NCI-H1930 (cell line): ENCODE measurements at places on chromosomes 1 and 21.

DNA sequence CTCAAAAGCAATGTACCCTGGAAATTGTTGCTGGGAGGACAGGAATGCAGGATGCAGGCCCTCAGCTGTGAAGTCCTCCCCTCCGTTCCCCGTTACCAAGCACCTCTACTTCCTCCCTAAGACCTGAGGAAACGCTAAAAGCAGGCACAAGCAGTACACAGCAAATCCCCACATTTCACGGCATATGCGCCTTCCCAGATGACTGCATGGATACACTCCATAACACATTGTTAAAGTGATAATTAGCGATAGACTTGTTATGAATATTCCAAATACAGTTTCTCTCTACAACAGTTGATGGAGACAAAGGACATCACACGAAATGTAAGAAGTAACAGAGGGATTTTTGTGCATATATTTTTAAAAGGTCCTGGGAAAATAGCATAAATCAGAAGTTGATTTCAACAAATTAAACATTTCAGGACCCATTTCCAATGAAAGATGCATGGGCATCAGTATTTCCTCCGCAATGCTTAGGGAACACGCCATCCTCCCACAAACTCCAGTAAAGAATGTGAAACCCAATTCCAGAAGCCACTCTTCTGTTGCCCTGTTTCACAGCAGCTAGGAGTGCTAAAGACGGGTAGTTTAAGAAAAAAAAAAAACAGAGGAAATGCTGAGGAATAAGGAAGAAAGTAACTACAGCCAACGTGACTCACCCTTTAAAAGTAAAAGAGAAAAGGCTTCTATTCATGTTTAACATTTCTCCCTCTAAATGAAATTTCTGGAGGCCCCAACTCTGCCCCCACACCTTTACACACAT is 75.5 kb downstream of the HIVEP3 start:
- no peak for DNase-seq

DNA sequence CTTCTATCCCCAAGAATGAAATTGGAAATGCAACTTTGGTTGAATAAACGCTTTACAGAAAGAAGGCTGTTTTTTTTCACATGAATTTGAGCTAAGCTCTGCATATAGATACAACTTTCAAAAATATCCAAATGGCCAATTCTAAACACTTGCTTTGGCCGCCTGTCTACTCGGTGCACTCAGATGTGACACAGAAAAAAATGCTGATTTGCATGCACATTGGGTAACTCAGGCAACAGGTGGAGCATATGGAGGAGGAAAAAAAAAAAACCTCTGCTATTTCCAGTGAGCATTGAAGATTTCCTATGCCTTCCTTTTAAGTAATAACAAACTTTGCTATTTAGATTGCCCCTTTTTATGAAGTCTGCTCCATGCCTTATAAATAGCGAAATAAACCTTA is 262.5 kb downstream of the GRIK1 start:
- no peak for DNase-seq

GRCh38 chr1:160397651-160398050 is 2.7 kb upstream of the VANGL2 start:
- no peak for DNase-seq

GRCh38 chr1:52665006-52665941 is 32.3 kb downstream of the SHISAL2A start:
- no peak for DNase-seq

- DNase-seq, result no peak
These were observed 23.3 kb downstream of the CYP2J2 start for GRCh38 chr1:59903141-59903754.

GRCh38 chr1:60402216-60402615 is 328.6 kb upstream of the C1orf87 start:
- DNase-seq, result no peak

DNA sequence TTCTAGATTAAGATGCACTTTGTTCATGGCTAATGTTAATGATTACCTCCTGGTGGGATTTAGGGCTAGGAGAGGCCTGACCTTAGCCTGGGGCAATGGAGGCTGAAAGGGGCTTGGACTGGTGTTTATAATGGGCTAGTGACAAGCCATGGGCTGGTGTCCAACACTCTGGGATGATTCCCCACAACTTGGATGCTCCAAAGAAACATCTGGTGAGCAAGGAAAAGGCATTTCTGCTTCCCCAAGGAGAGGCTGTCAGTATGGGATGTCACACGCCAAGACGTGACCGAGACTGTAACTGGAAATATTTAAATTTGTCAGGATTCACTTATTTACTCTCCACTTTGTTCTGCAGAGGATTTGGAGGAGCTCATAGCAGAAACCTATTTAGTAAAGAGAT is 45.2 kb downstream of the PTPRU start:
- DNase-seq, result no peak

DNA sequence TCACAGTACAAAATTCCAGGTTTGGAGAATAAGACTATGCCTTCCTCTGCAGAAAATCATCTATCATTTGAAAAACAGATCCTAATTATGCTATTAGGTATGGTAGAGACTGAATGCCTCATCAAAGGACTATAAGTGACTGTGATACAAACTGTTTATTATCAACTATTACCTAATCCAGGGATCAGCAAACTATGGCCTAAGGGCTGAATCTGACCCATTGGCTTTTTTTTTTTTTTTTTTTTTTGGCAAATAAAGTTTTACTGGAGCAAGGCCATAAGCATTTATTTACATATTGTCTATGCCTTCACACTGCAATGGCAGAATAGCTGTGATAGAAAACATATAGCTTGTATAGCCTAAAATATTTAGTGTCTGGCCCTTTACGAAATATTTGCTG is 4.7 kb upstream of the ASPM start:
- no peak for DNase-seq

GRCh38 chr21:44371596-44371995 is 18.2 kb downstream of the TRPM2 start:
- DNase-seq, result no peak

DNA sequence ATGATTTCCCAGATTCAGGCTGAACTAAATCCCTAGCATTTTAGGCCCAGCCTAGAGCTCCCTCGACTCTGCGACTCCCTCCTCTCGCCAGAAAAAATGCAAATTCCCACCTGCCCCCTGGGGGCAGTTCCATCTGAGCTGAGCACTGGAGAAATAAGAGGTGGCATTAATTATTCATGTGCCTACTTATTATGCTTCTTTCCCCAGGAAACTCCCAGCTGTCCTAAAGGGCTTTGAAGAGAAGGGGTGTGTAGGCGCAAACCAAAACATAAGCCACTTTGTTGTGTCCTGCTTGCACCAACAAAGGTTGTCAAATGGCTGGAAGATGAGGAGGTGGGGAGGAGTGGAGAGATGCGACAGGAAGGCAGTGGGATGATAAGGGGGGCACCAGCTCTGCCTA is 41.4 kb upstream of the GOLT1A start:
- no peak for DNase-seq

DNA sequence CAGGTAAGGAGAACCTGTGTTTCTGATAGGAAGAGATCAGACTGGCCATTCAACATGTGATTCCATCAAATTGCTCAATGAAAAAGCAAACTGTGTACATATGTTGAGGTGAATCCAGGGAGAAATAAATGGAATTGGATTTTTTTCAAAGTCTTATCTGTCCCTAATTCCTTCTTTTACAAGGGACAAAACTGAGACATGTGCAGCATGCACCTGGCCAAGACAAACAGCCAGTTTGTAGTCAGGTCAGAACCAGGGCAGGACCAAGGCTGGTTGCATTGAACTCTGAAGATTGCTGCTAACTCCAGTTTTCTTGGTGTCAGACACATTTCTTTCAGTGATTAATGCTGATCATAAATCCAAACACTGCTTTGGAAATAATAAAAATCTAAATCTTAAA is 69.6 kb upstream of the CCDC190 start:
- no peak for DNase-seq

GRCh38 chr1:52098139-52098871 is 42.2 kb downstream of the BTF3L4 start:
- DNase-seq, result no peak

GRCh38 chr1:24202987-24203386 is 15.9 kb upstream of the IFNLR1 start:
- no peak for DNase-seq

GRCh38 chr1:177274687-177275211 is 104.0 kb downstream of the BRINP2 start:
- DNase-seq, result no peak

- no peak for DNase-seq
These were observed 6.2 kb downstream of the TMEM35B start for GRCh38 chr1:34978921-34979320.

DNA sequence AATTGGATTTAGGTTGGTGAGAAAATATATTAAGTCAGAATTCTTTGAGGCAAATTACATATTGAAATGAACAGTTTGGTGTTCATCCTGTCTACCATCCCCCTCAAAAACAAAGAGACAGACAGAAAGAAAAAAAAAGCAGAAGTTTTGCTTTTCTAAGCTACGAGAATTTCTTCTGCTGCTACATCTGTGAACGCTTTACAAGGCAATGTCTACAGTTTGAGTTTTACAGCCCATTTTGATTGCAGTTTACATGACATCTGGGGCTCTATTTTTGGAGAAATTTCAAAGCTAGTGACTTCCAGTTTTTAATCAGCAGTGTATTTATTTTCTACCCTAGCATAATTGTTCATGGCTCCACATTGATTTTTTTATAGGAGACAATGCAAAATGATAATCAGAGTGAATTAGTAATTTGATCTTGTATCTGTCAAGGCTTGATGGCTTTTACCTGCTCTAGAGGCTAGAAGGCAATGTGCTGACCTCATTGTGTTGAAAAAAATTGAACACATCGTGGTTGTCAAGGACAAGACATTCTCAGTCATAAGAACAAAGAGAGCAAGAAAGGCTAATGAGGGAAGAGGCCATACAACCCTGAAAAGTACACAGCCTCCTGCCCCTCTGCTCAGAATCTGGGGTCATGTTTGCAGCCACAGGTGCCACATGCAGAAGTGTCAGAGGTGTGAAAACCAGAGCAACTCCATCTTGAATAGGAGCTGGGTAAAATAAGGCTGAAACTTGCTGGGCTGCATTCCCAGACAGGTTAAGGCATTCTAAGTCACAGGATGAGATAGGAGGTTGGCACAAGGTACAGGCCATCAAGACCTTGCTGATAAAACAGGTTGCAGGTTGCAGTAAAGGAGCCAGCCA is 201.0 kb upstream of the CAMK1G start:
- DNase-seq, result no peak

DNA sequence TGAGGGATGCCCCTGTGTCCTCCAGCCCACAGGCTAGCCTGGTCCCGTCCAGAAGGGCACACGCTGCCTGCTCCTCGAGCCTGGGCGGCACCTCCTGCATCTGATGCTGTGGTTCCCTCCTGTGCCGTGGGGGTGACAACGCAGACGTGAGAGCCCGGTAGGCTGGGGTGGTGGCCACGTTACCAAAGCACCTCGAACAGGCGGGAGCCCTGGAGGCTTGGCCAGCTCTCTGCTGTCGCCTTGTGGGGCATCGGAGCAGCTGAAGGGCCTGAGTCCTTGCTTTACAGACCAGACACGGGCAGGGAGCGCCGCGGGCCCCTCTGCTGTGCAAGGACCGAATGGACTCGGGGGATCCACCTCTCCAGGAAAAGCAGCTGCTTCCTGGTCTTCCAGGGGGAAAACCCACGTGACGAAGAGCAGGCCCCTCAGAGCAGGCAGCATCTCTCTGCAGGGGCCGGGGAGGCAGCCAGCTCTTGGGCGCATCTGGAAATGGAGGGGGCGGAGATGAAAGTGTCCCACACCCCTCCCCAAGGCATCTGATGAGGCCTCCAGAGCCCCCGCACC is 133.3 kb downstream of the NPHP4 start:
- no peak for DNase-seq

DNA sequence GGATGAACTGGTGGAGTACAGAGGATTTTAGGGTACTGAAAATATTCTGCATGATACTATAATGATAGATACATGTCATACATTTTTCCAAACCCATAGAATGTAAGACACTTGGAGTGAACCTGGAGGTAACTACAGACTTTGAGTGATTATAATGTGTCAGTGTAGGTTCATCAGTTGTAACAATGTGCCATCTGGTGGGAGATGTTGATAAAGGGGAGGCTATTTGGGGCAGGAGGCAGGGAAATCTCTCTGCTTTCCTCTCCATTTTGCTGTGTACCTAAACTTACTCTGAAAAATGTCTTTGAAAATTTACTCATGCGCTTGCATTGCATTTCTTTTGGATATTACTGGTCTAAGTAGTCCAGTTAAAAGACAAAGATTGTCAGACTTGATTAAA is 35.2 kb downstream of the PTBP2 start:
- DNase-seq, result no peak

- DNase-seq, result no peak
These were observed 9.9 kb upstream of the C1orf141 start for GRCh38 chr1:67144696-67145095.

DNA sequence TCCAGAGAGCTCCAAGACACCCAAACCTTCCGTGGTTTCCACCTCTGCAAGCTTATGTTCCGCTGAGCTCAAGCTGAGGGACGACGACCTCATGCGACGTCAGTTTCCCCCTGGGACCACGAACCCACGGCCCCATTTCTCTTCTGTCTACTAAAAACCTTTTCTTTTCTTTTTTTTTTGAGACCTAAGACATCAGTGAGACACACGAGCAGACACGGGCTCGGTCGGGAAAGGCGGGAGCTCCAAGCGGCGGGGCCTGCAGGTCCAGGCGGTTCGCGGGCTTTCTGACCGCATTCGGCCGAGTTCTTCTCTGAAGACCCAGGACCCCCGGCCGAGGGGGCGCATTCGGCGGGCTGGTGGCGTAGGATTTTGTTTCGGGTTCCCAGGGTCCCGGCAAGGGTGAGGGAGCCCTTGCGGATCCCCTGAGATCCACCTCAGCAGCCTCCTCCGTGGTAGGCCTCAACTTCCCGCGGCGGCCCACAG is 402 bp downstream of the C21orf58 start:
- no peak for DNase-seq

DNA sequence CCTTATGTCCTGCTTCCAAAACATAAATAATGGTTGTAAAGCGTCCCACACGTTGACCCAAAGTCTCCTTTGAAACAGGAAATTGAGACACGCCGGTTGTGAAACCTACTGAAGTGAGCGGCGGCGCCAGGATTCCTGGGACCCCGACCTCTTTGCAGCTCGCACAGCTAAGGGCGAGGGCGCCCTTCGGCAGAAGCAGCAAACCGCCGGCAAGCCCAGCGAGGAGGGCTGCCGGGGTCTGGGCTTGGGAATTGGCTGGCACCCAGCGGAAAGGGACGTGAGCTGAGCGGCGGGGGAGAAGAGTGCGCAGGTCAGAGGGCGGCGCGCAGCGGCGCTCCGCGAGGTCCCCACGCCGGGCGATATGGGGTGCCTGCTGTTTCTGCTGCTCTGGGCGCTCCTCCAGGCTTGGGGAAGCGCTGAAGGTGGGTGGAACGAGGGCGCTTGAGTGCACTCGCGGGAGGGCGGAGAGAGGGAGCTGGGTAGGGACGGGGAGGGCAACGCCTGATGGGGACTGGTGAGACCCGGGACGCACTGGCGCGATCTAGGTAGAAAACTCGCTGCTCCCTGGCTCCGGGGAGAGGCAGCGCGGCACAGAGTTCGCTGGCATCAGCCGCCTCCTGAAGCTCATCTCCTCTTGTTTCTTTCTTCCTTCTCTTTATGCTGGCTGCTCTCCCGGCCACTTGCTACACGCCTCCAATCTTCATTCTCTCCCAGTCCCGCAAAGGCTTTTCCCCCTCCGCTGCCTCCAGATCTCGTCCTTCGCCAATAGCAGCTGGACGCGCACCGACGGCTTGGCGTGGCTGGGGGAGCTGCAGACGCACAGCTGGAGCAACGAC is at the start of gene CD1D:
Gene CD1D, plus strand, starts transcription at position 155 of the 836 bp plus-strand sequence. Its CDS starts 207 bp downstream, at position 362.
- no peak for DNase-seq

GRCh38 chr1:18726368-18726767 is 95.7 kb downstream of the PAX7 start:
- no peak for DNase-seq

- peak; percentile 50 for DNase-seq
These were observed 1.5 kb upstream of the COL16A1 start for GRCh38 chr1:31705080-31705866.
